ENCODE measurements at places on chromosomes 11 and 22. TPM values are rescaled to one million over a fixed set of nuclear protein-coding genes. Genes with fewer than 3 reads are reported as not detected.
A peak's percentile ranks its signal among the peaks of the same experiment; 100 is the strongest.

TMPRSS6 gene
- 1.5 TPM for total RNA-seq

SCUBE2 gene
- 5.0 TPM for total RNA-seq

OR8A1 gene
- total RNA-seq: 0.50 TPM

ADAMTS15 gene
- total RNA-seq: 2.7 TPM

- DNase-seq: peak; percentile 89
Observed at GRCh38 chr22:50185375-50186087, at the start of gene TRABD. TSS of gene TRABD (plus strand) at chr22:50185913. CDS start at chr22:50193061, 7,148 bp downstream.

DNA sequence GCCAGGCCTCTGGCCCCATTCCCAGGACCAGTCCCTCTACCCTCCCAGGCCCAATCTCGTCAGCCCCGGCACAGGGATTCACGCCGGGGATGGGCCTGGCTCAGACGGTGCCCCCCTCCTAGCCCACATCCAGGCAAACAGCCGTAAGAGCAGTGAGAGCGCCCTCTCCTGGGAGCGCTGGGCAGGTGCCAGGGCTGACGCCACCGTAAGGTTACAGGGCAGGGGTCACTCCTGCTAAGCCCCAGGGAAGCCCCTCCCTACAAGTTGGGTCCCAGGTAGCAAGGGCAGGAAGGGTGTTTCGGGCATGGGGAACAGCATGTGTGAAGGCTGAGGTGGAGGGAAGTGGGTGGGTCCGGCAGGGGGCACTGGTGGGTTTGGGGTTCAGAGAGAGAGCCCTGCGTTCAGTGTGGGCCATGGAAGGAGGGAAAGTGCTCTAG, 19.2 kb upstream of the PPARA start:
- no peak for DNase-seq

Data from testis (tissue), 5 donors.